ENCODE measurements at places on chromosomes 5 and 9.

GRCh38 chr5:65978251-65978650 is 51.9 kb downstream of the ERBIN start:
- DNase-seq, result no peak

GRCh38 chr5:148934895-148935400 is 108.5 kb downstream of the ADRB2 start:
- no peak for DNase-seq

GRCh38 chr5:98734646-98735045 is 38.8 kb upstream of the RGMB start:
- no peak for DNase-seq

- DNase-seq, result no peak
Measured at GRCh38 chr9:95083086-95083768, 234.3 kb downstream of the FANCC start.

GRCh38 chr5:137300411-137301240 is 198.5 kb downstream of the SPOCK1 start:
- no peak for DNase-seq

DNA sequence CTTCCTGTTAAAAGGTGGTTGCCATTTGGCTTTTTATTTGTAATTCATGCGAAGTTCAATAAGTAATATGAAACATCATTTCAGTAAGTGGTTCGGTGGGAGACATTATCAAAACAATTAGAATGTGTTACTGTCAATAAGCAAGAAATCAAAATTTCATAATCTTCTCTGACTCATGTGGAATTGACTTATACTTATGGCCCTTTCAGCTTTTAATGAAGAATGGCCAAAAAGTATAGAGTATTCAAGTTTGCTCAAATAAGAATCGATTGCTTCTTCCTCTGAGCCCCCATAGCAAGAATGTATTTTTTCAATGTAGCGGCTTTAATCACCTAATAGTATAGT is 174.5 kb downstream of the AOPEP start:
- no peak for DNase-seq

DNA sequence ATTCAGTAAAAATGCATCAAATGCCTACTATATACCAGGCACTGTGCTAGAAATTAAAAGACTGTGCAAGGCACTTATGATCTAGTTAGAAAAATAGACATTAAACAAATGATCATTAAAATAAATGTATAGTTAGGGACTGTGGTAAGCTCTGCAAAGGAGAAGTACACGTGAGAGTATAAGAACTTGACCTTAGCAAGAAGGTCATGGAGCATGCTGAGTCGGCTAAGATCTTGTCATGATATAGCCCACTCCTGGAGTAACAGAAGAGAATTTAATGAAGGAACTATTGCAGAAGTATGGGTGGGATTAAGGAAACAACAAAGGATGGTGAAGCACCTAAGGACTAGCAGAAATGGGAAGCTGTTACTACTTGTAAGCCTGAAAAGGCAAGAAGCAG is 23.5 kb upstream of the SAP30L start:
- no peak for DNase-seq

GRCh38 chr5:129079496-129079895 is 15.1 kb upstream of the ISOC1 start:
- DNase-seq, result no peak

DNA sequence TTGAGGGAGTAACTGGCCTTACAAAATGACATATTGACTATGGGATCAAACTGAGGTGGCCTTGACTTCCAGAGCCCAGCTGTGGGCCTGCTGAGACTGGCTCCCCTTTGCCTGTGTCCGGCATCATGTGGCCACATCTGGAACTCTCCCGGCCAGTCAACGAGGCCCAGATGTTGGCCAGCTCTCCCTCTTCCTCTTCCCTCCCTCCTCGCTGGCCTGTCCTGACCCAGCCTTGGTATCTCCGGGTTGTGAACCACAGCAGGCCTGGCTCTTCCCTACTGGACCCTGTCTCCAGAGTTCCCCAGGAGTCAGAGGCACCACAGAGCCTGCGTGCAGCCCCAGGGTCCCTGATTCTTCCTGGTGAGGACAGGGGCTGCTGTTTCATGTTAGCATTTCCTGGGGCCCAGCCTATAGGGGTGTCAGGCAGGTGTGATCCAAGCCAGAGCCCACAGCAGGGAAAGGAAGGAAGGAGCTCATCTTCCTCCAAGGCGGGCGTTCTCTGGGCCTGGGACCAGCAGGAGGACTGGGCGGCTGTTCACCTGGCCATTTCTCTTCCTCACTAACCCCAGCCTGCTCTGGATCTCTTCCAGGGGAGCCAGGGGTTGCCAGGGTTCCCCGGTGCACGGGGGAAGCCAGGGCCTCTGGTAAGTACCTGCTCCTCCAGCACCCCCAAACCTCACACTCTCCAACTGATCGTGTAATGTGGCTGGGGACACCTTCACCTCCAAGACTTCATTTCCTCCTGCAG is 81.2 kb downstream of the COL27A1 start:
- DNase-seq, result no peak

- DNase-seq, result no peak
Measured at GRCh38 chr5:178504340-178504960, 85.7 kb downstream of the COL23A1 start.

- DNase-seq, result no peak
Measured at GRCh38 chr5:114910727-114911126, 259.0 kb downstream of the TRIM36 start.

DNA sequence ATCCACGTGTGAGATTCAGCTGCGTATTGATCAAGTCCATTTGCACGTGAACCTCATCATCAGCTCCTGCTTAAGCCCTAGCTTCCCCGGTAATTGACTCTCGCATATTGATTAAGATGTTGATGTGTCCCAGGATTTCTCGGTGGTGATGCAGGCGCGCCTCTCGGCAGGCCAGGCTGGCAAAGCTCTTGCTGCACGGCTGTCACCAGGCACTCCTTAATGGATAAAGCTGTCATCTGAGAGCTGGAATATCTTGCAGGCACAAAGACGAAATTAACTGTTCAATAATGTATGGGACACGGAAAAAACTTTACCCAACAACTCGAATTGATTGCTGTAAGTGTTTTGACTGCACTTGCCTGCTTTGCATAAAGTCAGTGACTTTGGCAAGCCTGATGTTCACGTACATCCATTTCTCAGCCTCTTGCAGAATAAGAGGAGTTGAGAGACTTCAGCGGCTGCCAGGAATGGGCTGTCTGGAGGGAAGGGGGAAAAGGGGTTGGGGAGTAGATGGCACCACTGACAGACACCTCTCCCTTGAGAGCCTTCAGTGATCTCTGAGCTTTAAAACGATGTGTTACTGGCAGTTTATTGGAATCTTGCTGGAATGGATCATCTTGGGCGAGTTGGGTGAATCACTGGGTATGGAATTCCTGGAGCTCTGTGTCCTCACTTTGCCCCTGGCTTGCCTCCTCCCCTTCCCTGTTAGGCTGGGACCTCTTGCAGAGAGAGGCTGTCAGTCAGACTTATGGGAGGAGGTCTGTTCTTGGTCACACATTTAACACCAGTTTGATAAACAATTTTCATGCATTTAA is 650.3 kb downstream of the CCDC171 start:
- DNase-seq, result no peak

- DNase-seq, result peak; percentile 71
Measured at GRCh38 chr5:10563945-10564837, at the start of gene ANKRD33B. Gene ANKRD33B, plus strand, starts transcription at chr5:10564070. Its CDS starts 398 bp downstream, at chr5:10564468.

GRCh38 chr9:133461975-133462374 is 2.2 kb downstream of the CACFD1 start:
- DNase-seq, result no peak

- DNase-seq, result no peak
Measured at GRCh38 chr5:9716838-9717281, 86.7 kb upstream of the TAS2R1 start.

DNA sequence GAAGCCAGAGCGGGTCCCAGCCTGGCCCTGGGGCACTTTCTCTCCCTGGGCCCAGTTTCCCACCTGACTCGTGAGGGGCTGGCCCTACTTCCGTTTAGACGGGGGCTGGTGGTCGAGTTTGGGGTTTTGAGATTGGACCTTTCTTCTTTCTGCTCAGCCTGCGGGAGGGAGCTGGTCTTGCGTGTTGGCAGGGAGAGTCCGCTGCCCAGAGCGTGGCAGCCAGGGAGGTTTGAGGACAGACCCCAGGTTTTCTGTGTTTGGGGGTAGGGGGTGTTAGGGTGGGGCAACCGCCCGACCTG is 6.0 kb upstream of the PITX1 start:
- no peak for DNase-seq

DNA sequence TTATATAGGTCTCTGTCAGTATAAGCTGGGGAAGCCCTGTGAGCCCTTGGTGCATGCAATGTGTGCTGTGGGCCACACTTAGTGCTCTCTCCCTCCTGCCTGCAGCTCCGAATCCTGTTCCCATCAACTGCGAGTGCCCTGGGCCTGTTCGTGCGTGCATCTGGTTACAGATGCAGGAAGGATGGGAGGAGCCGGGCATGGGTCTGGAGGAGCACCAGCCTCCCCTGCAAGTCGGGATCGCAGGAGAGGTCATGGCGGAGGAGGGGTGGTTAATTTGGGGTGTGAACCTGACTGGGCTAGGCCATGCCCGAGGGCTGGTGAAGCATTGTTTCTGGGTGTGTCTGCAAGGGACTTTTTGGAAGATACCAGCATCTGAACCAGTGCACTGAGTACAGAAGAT is 274.6 kb upstream of the IRX4 start:
- DNase-seq, result no peak

DNA sequence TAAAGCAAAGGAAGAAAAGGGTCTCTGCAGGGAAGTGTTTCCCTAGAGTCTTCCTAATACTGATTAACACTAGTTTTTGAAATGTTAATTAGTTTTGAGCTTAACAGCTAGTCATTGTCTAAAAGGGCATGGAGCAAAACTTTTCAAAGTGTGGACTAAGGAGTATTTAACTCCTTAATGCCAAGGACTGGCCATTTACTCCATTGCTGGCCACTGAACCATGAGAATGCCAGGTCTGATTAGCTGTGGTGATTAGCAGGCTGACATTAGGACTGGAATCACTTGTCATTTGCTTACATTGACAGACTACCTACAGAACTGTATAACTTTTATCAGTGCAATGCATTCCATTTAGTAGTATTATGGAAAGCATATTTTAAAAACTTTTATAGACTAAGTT is 987.0 kb downstream of the NR2F1-AS1 start:
- no peak for DNase-seq
